ENCODE measurements at places on chromosomes 6 and 20. TPM values are rescaled to one million over a fixed set of nuclear protein-coding genes. Genes with fewer than 3 reads are reported as not detected.

The MRAP2 gene
- 5.4 TPM for total RNA-seq

The SNAP25 gene
- total RNA-seq = not detected

The LY6G6F gene
- not detected for total RNA-seq

The AIF1 gene
- 66.3 TPM for total RNA-seq

The BPIFA3 gene
- total RNA-seq = not detected

The FAM217A gene
- total RNA-seq = not detected

The BFSP1 gene
- total RNA-seq = 0.39 TPM

The BPIFA1 gene
- total RNA-seq = not detected

The KIAA0408 gene
- total RNA-seq = 8.4 TPM

The PCSK2 gene
- 4.8 TPM for total RNA-seq

The SGK2 gene
- 3.6 TPM for total RNA-seq

The LAMA5 gene
- 230 TPM for total RNA-seq

The PLN gene
- total RNA-seq = 13.6 TPM

GRCh38 chr6:25942561-25943147 is 12.2 kb upstream of the SLC17A2 start:
- no peak for DNase-seq

GRCh38 chr6:51339728-51340127 is 521.1 kb downstream of the TFAP2B start:
- DNase-seq = no peak

DNA sequence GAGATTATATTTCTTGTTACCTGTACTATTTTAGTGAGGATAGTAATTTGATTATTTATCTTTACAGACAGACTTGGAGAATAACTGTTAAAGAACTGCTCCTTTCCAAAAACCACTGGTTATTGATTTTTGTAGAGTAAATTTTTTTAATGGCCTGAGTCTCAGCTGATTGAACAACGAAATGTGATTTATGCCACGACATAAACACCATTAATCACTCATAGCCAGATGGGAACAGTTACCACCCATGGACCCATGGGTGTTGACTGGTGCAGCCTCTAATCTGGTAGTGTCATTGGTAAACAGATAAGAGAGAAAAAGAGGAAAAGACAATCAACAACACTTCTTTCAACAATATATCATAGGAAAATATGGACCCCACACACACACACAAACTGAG is 101.4 kb upstream of the BEND6 start:
- DNase-seq = no peak

GRCh38 chr6:86715676-86716075 is 221.7 kb upstream of the HTR1E start:
- DNase-seq = no peak

GRCh38 chr20:10652660-10653261 is 21.0 kb downstream of the JAG1 start:
- DNase-seq = no peak

GRCh38 chr6:164066766-164067165 is 652.2 kb downstream of the QKI start:
- DNase-seq = no peak

DNA sequence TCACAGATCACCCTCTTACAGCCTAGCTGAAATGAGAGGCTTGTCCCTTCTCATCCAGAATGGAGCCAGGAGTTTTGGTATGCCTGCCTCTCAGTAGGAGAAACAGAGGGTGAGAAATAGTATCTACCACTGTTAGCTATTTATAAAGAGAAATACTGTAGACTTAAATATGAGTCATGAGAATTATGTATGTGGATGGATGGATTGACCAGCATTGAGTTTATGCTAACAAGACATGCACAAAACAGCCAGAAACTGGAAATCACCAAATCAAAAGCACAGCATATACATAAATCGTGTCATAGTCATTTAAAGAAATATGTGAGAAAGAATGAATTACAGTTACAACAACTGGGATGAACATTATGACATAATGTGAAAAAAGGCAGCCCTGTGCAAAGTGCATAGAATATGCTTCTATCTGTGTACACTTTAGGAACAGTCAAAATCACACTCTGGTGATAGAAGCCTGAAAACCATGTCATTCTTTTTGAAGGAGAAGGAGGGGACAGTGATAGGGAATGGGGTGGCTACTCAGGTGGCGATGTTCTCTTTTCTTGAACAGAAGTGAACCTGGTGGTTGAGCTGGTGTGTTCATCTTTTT is 79.8 kb upstream of the KIF25 start:
- DNase-seq = no peak

DNA sequence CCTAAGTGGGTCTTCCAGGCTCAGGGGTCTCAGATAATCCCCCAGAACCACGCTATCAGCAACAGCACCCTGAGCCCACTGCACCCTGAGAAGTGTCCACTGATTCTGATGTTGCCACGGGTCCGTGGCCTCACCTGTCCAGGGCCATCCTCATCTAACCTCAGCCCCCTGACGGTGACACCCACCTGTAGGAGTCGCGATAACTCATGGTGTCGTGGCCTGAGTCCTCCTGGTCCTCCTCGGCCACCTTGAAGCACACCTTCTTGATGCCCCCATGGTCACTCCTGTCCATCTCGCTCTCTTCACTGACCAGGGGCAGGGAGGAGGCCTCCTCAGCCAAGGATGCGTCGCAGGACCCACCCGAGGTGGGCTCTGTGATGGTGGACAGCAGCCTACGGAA is 182.1 kb downstream of the PREX1 start:
- DNase-seq = no peak

GRCh38 chr6:123210645-123211044 is 214.6 kb downstream of the CLVS2 start:
- no peak for DNase-seq

DNA sequence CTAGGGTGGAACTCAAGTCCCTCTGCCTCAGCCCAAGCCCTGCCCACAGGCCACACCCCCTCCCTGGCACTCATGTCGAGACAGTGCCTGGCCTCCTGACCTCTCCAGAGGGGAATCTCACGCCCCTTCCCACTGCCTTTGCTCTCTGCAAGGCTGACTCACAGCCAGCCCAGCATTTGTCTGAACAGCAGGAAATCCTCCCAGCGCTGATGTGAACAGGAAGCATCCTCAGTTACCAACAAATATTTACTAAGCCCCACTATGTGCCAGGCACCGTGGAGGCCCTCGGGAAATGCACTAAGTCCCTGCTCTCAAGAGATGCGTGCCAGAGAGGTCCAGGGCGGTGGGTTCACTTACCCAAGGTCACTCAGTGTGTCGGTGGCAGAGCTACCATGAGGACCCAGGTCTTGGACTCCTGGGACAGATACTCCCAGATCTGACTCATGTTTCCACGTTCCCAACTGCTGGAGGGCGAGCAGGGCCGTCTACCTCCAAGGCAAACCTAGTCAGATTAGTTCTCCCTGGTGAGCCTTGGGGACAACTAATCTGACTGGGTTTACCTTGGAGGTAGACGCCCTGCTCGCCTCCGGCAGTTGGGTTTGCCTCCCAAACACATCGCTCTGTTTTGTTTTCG is 7.8 kb downstream of the ADA start:
- DNase-seq = peak; percentile 42

DNA sequence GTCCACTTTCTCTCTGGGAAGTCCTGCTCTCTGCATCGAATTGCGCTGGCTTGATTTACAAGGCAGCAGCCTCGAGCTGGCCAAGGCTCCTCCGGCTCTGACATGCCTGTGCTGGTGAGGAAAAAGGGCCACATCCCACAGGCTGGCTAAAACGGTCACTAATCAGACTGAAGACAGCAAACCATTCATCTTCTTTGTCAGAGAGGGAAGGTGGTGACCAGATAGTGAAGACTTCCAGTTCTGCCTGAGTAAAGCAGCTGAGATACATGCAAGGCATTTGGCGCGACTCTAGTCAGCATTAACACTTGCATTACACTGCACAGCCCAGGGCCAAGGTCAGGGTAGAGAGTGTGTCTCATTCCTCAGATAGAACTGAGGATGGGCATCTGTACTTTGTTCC is 203.2 kb upstream of the MAP3K7 start:
- DNase-seq = no peak

GRCh38 chr20:32201296-32201976 is 6.1 kb downstream of the PLAGL2 start:
- DNase-seq = no peak

DNA sequence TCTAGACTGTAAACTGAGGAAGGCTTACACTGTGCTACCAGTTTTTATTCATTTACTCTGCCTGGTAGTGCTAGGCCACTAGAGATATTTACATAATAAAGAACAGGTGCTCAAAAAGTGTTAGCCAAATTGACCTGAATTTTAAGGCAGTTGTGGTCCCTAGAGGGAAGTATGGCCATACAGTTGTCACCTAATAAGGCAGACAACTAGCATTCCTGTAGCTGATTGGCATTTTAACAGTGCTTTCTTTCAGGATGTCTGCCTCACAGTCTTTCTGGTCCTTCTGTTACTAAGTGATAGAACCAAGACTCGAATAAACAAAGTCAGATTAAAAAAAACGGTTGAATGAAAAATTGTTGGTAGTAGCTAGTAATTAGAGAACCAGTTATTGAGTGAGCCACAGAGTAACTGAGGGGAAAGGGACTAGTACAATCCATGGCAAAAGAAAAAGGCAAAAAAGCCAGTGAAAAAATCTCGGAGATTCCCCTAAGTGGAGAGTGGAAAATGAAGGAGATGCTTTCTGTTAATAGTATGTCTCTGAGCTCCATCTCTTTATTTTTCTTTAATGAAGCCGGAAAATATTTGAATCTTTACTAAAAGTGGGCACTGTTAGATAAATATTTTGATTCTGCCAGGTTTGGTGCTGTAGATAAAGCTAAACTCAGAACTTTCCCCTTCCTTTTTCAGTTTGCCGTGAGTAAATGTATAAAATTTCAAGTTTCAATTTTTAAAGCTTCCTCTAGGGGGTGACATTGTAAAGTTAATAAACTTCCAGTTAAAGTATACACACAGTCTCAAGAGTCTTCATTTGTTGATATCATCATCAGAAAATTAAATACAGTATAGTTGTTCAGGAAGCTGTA is 9.1 kb downstream of the VTA1 start:
- DNase-seq = no peak

GRCh38 chr6:135344526-135344925 is 153.0 kb downstream of the AHI1 start:
- no peak for DNase-seq

- no peak for DNase-seq
These were observed 109.7 kb downstream of the DST start for GRCh38 chr6:56532766-56533551.

DNA sequence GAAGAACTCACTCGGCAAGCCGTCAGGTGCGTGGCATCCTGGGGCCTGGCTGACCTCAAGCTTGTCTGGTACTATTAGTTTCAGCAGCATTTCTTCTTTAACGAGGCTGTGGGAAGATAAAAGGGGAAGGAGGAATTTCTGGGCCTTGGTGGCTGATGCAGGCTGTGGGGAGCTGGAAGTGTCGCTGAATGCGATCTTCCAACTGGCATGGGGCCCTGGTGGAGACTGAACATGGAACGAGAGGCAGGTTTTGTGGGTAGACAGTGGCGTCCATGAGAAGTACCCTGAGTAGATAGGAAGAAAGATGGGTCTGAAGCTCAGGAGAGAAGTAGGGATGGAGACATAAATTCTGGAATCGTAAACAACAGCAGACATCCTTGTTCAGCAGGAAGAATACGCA is 23.9 kb downstream of the ERMARD start:
- DNase-seq = no peak

DNA sequence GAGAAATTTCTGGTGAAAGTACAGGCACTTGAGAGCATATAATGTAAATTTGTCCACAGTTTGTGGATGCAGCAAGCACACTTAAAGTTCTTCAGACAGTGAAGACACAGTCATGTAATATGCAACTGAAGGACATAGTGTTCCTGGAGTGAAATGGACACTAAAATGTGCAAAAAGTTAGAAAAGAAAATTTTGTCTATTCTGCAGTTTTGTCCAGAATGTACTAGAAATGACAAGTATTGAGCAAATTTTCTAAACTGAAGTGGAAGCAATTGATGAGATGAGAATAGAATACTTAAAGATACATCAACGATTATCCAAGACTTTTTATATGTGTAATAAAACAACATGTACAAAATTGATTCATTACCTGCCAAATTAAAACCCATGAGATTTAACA is 647.0 kb upstream of the IMPG1 start:
- no peak for DNase-seq

DNA sequence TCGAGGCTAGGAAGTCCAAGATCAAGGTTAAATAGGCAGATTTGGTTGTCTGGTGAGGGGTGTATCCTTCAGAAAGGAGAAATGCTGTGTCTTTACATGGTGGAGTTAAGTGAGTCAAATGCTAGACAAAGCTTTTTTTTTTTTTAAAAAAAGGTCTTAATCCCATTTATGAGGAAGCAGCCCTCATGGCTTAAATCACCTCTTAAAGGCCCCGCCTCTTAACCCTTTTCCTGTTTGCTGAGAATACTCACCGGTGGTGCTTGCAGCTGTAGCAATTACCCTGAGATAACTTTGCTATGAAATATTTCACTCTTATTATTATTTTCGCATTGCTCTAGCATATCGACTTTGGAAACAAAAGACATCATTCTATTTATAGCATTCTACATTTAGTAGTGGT is 30.8 kb downstream of the FBXO30 start:
- DNase-seq = no peak

- DNase-seq = no peak
These were observed 281.3 kb downstream of the EPM2A start for GRCh38 chr6:145454006-145454405.

GRCh38 chr20:46520976-46521579 is 7.7 kb upstream of the ZNF334 start:
- peak; percentile 15 for DNase-seq

- no peak for DNase-seq
These were observed 44.5 kb upstream of the ALDH8A1 start for GRCh38 chr6:134994431-134994830.

- no peak for DNase-seq
These were observed 533.7 kb downstream of the DOK5 start for GRCh38 chr20:55009066-55009465.

DNA sequence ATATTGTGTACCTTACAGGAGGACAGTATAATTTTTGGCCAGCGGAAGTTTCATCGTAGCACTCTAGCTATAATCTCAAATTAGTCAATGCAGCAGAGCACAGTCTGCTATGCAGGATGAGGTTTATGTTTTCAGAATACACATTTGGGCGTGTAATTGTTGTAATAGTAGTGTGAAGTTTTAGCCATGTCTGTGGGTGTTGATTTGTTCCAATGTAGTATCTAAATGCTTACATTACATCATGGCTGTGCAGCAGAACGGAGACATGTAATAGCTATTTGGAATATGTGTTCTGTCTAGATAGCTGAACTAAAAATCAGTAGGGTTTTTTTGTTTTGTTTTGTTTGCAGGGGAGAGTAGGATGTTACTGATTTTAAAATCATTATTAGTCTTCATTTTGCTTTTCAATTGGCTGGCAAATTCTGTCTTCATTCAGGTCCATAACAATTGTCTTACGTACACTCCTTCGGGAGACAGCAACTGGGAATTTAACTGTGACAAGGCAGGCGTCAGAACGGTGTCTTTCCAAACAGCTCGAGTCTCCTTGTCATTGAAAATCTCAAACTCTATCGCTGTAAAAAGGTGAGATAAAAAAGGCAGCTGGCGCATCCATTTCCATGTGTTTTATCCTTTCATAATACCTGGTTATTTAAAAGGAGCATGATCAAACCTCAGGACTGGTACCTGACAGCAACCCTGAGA is 65.1 kb upstream of the CDH4 start:
- DNase-seq = no peak
